BJ (cell line): ENCODE measurements at places on chromosomes 16 and 17. TPM values are rescaled to one million over a fixed set of nuclear protein-coding genes. Genes with fewer than 3 reads are reported as not detected.

- no peak for DNase-seq
These were observed 4.4 kb upstream of the SLC47A2 start for GRCh38 chr17:19720631-19721426.

- no peak for DNase-seq
These were observed 5.3 kb downstream of the TRPV1 start for GRCh38 chr17:3603870-3604259.

DNA sequence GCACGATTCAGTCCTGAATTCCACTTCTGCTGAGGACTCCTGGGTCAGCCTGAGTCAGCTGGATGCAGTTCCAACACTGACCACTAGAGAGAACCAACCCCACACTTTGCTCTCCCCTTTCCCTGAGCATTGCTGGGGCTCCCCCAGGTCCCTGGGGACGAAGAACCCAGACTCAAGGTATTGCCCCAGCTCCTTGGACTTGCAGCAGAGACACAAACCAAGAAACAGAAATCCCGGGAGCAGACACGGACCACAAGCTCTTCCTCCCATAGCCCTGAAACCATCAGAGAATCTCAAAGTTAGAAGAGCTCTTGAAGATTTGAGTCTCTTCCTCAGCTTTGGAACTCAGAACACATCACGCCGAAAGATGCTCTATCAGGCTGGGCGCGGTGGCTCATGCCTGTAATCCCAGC is 678 bp upstream of the GH1 start:
- no peak for DNase-seq

GRCh38 chr17:78726513-78726912 is 55.6 kb downstream of the CYTH1 start:
- no peak for DNase-seq

DNA sequence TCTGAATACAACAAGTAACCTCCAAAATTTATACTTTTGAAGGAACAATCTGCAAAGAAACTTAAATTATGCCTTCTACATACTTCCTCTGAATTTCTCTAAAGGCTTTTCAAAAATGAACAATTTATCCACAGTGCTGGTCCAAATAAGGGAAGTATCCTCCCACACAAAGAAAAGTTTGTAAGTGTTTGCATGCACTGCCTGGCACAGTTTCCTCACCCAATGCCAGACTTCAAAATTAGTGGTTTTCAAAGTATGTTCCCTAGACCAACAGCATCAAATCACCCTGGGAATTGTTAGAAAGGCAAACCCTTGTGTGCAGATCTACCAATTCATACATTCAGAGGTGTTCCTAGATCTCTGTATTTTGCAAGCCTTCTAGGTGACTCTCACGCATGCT is 82.5 kb downstream of the PCTP start:
- no peak for DNase-seq

GRCh38 chr16:14105760-14106375 is 34.7 kb downstream of the MRTFB start:
- DNase-seq: no peak

GRCh38 chr16:48617711-48618148 is 7.8 kb upstream of the N4BP1 start:
- DNase-seq: no peak

Gene ST3GAL2
- polyA plus RNA-seq: 20.3 and 24.7 TPM in 2 replicates

Gene UTS2R
- not detected in 2 replicates for polyA plus RNA-seq

Gene AOC3
- polyA plus RNA-seq: 0.10 and 0.22 TPM in 2 replicates

Gene SLC38A8
- polyA plus RNA-seq: not detected in 2 replicates
